ENCODE measurements at places on chromosomes 1 and 21.

- peak; percentile 92 for DNase-seq
These were observed 8.5 kb downstream of the FBXO2 start for GRCh38 chr1:11645670-11646265.

GRCh38 chr1:17831597-17831996 is 76.5 kb downstream of the ACTL8 start:
- peak; percentile 77 for DNase-seq

GRCh38 chr1:214638459-214638807 is 35.4 kb downstream of the CENPF start:
- DNase-seq = no peak

DNA sequence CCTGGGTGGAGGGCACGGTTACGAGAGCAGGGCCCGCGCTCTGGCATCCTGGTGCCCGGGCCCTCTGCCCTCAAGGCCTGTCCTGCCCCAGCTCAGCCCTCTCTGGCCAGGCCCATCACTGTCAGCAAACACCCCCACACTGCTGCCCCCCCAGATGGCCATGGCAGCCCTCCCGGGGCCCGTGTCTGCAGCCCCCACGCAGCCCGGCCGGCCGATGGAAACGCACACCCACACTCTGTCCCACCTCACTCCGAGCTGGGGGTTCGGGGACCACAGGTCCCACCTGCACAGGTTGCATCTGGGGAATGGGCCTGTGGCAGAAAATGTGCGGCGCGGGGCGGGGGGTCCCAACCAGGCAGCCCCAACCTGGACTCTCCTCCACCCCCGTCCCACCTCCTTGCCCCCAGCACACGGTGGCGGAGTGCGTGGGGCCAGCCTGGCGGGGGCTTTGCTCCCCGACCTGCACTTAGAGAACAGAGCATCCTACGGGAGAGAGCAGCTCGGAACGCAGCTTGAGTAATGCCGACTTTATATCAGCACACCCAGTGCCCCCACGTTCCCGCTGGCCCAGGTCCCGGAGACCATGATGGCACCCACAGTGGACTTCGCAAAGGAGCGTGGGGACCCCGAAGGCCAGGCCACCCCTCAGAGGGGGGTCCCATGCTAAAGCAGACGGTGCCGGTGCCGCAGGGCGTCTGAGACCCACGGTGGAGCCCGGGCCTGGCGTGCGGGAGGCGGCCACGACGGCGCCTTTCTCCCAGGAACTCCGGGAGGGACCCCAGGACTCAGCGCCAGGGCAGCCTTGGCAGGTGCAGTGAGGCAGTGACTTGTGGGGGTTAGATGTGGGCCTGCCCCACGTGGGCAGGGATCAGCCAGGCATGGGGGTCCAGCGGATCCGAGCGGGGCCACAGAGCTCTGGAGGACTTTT is 7.5 kb upstream of the RNF223 start:
- DNase-seq = no peak

DNA sequence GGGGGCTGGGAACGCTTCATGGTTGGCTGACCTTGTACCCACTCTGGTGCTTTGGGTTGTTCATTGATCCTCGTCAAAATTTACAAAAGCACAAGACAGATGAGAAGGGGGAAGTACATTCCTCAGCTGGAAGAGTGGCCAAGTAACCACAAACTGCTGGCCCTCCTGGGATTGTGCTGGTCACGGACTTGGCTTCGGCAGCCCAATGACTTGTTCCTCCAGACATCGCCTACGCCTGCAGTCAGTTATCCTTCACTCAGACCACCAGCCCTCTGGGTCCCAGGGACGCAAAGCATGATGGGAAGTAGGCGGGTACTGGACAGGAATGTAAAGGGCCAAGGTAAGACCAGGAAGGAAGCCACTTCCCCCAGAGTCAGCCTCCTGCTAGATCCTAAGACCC is 53.1 kb downstream of the LMX1A start:
- no peak for DNase-seq

GRCh38 chr1:155241069-155241679 is 14.1 kb downstream of the ENTREP3 start:
- DNase-seq = peak; percentile 91

DNA sequence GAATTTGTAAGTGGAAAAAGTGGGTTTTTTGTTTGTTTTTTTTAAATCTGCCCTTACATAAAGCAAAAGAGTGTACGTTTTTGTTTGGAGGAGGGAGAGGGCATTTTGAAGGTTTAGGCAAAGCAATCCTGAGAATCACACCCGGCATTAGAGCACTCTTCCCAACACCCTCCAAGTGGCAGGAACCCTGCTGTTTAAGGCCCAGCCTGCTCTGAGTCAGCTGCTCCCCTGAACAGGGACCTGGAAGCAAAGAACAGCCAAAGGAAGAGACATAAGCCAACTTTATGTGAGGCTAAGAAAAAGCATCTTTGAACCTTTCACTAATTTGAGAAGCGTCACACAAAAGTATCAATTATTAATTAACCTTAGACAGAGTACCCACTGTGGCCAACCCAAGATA is 16.9 kb downstream of the MTFR1L start:
- DNase-seq = no peak

DNA sequence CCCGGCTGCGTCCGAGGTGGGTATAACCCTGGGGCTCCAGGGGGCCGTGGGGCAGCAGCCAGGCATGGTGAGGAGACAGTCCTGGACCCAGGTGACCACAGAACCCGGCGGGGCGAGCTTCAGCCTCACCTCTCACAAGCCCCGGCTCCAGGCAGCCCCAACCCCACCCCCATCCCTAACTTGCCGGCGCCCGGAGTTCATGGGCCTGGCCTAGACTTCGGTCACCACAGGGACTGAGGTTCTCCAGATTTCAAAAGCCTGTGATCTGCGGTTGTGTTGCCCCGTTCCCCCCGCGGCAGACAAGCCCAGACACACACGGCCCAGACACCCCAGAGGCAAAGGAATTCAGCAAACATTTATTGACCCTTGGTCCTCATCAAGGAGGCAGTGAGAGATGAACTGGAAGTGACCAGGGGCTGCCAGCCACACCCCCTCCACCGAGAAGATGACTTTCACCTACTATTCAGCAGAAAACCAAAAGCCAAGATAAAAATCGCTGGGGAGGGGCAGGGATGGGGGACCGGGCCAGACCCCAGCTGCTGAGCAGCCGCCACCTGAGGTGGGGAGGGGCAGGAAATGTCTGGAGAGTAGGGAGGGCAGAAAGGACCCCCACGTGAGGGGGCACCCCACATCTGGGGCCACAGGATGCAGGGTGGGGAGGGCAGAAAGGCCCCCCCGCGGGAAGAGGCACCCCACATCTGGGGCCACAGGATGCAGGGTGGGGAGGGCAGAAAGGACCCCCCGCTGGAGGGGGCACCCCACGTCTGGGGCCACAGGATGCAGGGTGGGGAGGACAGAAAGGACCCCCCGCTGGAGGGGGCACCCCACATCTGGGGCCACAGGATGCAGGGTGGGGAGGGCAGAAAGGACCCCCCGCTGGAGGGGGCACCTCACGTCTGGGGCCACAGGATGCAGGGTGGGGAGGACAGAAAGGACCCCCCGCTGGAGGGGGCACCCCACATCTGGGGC is 3.9 kb downstream of the HES4 start:
- DNase-seq = no peak

GRCh38 chr1:1123581-1124507 is 8.0 kb upstream of the C1orf159 start:
- no peak for DNase-seq

DNA sequence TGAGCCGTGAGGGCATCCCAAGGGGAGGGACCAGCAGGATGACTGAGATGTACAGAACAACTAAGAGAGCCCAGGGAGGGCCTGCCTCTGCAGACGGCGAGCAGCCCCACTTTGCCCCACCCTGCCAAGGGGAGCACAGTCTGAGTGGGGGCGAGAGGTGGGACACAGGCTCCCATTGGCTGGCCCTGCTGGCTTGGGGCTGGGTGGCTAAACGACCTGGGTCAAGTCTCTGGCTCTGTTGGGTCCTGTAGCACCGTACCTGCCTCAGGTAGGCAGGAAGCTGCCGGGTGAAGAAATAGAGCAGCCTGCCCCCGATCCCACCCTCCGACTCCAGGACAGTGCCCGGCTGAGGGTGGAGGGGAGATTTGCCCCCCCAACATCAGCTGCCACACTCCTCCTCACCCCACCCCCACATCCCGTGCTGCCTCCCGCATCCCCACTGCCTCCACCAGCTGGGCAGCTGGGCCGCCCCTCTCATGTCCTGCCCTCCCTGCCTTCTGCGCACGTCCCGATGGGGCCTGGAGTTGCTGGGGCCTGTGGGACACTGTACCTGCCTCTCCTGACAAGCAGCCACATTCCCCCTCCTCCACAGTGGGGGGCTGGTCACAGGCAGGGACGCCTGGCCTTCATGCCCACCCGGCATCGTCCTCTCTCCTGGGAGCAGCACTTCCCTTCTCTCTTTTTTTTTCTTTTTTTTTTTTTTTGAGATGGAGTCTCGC is 12.6 kb upstream of the PLEKHG5 start:
- no peak for DNase-seq

DNA sequence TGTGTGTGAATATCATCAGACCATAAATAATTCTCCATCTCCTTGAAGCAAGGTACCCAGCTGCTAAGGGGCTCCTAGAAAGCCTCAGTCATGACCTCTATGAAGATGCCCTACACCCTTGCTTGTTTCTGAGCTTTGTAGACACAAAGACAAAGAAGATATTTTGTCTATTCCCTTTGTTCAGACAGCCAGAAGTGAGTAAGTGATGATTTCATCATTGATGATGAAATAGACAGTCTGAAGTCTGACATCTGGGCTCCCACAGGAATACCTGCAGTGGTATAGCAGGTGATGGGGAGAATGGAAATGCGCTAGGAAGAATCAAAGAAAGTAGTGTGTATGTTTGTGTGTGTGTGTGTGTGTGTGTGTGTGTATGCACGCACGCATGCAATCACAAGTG is 82.2 kb upstream of the DPT start:
- DNase-seq = no peak

DNA sequence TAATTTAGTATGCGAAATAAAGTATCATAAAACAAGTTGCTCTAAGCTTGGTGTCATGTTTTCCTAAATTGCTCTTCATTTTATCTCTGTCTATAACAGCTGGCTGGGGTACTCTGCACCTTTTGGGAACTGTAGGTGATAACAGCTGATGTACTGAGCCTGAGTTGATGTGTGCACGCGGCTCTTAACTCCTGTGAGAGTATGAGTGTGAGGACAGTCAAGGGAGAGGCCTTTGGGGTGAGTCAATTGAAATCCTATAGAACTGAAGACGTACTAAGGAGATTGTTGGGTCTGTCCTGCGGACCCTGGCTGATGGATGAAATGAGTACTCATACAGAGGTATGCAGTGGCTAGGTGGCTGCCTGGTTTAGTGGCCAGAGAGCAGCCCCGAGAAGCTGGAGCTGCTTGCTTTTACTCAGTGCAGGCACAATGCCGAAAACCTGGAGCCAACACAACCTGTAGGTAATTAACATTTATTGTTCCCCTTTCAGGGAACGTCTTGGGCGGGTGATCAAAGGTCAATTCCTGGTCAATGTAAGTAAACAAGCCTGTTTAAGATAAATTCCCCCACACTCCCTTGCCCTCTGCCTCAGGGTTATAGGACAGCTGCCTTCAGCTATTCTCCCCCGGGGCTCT is 188.5 kb downstream of the PRDM2 start:
- no peak for DNase-seq

DNA sequence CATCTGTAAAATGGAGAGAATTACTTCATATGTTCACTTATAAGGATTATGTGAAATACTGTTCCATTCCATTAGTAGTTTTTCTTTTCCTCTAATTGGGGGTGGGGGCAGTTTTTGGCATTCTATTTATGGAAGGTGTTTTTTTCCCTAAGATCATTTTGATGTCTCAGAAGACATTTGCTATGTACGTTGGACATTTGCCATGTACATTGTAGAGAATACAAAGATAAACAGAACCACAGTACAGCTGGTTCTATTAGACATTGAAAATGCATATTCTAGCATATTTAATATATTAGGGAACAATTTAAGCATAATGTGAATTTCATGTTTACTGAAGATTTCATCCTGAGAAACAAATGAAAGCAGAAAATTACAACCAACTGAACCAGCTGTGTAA is 98.5 kb downstream of the PTBP2 start:
- no peak for DNase-seq

DNA sequence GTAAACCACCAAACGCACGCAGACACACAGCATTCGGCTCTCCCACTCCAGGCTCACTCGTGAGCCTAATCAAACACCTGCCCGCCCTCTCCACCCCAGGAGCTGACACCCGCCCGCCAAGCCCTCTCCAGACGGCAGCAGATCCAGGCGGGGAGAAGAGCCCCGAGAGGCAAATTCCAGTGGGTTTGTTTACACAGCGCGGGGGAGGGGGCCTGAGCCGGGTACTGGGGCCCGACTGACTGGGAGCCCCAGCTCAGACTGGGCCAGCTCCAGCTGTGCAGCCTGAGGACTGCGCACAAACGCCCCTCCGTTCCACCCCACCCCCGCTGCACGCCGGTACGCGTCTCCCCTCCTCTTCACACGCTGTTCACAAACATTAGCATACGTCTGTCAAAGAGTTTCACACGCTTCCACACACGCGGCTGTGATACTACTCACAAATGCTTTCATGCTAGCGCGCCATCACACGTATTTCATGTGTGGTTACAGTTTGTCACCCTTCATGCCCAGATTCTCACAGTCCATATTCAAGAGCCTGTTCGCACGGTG is 1.0 kb upstream of the EFNA1 start:
- DNase-seq = peak; percentile 55

DNA sequence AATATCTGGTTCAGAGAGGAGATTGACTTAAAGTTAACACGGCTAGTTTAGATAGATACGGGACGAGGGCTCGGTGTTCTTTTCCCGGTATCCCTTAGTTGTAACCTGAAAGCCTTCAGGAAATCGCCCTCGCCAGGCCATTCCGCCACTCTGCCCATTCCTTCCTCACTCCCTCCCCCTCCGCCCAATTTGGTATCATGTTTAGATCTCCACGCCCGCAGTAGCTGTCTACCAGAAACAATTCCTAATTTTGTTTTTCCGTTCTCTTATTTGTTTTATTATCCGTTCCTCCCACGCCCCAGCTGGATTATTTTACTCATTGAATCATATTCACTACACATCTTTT is 685 bp upstream of the VAMP4 start:
- peak; percentile 59 for DNase-seq

DNA sequence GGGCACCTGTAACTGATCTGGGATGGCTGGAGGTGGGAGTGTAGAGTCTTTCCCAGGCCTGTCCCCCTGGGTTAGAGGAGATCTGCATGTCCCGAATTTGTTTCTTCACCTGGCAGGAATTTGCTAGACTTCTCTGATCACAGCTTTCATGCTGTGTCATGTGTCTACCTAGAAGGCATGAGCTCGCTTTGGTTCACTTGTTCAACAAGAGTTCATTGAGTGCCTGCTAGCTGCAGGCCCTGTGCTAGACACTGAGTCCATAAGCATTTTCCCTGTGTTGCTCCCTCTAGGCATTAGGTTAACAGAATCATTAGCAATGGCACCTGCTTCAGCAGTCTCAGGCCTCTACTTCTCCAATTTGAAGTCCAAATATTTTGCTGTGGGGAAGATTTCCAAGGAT is 101.6 kb downstream of the MTR start:
- no peak for DNase-seq

- DNase-seq = no peak
These were observed 87.7 kb downstream of the NPHP4 start for GRCh38 chr1:5904551-5904950.
